ENCODE measurements at places on chromosomes 3 and 15.
A peak's percentile ranks its signal among the peaks of the same experiment; 100 is the strongest.

GRCh38 chr3:156674911-156675829 is 780 bp downstream of the TIPARP start:
- DNase-seq: no peak

DNA sequence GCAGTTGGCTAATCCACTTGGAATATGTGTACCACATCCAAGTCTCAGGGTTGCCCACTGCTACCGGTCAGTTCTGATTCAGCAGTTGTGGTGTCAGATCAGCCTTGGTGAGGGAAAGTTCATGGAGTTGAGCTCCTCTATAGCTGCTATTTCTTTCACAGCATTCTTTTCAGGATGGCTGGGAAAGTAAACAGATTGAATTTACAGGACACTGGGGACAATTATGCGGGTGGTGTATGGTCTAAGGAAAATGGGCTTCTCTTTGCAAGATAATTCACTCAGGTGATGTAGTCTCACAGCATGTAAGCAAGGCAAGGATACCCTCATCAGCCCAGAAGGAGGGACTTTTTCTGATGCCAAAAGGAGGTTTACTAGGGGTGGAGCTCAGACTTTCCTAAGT is 249.9 kb downstream of the DOCK3 start:
- DNase-seq: no peak

GRCh38 chr15:80619680-80620079 is 75.4 kb upstream of the ABHD17C start:
- DNase-seq: no peak

DNA sequence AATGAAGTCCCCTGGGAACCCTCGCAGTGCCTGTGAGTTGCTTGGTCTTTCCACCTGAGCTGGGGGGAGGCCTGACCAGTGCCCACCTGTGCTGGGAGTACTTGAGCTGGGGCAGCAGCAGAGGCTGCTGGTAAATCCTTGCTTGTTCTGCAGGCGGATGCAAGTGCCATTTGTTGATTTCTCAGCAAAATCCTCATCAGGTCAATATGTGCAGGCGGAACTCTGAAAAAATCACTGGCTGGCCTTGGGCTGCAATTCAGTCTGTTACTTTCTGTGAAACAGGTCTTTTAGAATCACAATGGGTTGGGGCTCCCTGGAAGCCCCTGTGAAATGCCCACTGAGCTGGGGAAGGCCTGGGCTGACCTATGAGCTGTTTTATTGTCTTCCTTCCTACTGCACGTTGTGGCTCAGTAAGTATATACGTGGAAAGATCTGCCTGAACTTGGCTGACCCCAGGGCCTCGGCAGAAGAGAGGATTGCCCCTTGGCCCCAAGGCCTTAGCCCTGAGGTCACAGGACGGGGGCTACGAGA is 182.0 kb upstream of the RGMA start:
- DNase-seq: no peak

GRCh38 chr15:57827021-57827420 is 120.5 kb downstream of the POLR2M start:
- DNase-seq: no peak

DNA sequence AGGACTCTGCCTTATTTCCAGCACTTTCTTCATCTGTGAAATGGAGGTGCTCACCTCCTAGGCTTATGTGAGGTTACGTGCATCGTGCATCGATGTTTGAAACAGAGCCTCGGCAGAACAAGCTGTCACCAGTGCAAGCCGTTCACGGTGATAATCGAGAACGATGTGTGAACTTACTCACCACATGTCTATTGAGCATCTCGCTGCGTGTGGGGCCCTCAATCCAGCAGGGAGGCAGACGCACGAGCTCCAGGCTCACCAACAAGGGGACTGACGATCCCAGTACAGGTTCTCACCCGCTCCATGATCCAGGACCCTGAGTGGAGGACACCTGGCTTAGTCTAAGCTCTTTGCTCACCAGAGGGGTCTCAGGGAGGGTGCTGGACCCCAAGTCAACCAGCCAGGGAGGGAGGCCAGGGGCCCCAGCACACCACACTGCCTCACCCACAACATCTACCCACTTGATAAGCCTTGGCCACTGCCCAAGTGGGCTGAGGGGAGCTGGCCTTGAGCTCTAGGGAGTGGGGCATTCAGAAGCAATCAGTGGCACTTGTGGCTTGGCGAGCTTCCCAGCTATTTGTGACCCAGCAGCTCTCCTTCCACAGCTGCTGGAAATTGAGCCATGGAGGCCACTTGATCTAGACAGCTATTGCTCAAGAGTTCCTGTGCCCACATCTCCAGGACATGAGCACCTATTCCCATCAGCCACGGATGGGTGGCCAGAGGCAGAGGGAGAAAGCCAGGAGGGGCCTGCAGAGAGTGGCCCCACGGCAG is 34.4 kb upstream of the SLC6A1 start:
- no peak for DNase-seq

DNA sequence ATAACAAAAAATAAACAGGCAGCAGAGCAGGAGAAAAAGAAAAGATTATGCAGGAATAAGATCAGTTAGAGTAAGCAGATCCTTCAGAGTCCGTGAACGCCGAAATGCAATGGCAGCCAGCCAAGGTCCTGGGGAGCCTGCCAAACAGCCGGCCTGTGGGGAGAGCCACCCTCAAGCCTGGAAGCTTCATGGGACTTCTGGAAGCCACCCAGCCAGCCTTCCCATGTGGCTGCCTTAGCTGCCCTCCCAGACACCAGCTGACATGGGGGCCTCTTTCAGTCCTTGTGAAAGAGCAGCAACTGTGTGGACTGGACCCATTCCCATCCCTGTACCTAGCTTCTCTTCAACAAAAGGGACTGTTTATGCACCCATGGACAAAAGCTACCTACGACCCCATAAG is 64.9 kb upstream of the RAD18 start:
- peak; percentile 45 for DNase-seq

DNA sequence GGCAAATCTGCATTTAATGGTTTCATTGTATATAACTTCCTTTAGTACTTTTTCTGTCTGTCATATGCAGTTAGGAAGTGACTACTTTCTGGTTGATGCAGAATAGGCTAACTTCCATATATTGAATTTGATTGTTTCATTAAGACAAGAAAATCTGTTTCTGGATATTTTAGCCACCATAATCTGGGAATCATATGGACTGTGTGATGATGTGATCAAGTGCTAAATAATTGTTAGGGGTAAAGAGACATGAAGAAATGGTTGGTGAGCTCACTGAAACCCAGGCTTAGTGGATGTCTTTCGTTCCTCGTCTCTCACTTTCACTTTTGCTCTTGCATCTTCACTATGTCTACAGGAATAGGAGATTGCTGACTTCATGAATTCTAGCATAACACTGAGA is 3.5 kb upstream of the MNS1 start:
- no peak for DNase-seq

DNA sequence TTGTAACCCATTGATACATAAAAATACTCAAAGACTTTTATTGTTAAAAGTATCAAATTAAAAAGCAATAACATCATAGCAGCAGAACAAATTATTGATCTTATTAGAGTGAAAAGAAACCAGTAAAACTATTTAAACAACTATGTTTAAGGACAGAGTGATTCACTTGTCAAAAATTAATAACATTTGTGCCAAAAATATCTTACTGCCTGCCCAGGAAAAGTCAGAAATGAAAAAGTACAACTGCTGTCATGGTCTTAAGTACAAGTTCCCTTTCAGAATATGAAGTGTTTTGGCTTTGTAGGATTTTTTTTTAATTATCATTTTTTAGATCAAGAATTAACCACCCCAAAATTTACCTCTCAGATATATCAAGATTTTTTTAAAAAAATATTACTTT is 3.4 kb downstream of the IFT57 start:
- DNase-seq: no peak

DNA sequence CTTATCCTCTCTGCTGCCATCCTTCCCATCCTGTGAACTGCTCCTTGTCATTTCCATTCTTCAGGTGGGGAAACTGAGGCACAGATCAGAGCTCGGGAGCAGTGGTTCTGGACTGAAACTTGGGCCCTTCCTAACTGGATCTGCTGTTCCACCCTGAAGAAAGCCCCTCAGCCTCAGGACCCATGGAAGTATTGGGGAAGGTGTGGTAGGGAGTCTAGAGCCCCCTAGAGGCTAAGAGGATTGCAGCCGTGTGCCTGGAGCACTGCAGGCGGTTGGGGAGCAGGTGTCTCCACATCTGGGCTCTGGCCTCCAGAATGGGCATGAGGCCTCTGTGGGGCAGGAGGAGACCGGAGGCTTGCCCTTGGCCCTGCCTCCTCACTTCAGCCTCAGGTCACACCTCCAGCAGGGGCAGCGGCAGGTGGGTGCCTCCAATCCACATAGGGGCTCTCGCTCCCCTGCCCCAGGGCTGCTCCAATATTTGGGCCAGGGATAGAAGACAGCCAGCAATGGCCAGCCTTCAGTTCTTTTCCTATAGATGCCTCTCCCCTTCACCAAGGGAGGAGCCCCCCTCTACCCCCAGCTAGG is 28.1 kb downstream of the DNAJB8 start:
- no peak for DNase-seq

- DNase-seq: no peak
Measured at GRCh38 chr3:76820481-76820880, 219.4 kb upstream of the ROBO2 start.

GRCh38 chr3:12363397-12364195 is 74.7 kb downstream of the PPARG start:
- DNase-seq: no peak

- DNase-seq: no peak
Measured at GRCh38 chr3:52771334-52771681, 568 bp upstream of the NEK4 start.

DNA sequence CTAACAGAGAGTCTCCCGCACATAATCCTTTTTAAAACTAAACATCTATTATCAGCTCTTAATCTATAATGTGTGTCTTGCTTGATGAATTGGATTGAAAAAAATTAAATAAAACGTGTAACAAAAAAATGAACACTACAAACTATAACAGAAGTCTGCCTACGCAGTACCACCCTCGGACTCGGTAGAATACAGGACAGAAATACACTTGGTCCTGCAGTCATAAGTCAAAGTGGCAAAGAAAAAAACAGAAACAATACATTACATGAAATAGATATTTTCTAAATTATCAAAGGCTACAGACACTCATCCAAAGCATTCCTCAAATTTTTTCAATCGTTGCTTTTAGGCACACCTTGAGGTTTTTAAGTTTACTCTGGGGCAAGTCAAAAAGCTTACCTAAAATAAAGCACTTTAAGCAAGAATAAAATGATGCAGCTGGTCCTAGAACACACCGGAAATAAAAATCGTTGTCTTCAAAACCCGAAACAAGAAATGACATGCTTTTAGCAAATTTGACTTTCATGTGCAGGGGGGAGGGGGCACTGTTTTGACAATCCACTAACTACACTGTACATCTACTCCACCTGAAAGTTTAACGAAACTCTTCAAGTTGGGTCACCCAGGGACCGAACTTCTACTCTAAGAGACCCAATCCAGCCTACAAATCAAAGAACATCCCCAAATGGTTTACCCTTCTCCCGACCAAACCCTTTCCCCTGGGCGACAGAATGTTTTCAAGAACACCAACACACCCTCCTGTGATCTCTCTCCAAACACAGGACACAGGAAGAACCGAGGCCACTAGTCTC is 1.3 kb downstream of the ADAM10 start:
- DNase-seq: no peak

- DNase-seq: no peak
Measured at GRCh38 chr15:89975482-89976245, 25.5 kb upstream of the ZNF710 start.

DNA sequence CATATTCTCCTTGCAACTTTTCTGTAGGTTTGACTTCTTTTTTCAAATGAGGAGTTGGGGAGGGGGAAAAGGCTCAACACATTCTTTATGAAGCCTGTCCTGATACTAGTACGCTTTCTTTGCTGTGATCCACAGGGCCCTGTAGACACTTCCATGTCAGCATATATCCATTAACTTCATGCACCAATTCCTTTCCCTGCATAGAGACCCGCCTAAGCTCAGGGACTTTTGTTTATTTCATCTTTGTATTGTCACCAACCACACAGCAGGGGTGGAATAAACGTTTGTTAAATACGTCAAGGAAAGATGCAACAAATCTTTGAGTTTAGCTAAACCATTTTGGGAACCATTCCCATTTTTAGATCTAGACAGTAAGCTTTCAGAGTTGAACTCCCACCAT is 43.0 kb upstream of the GK5 start:
- no peak for DNase-seq

GRCh38 chr3:17398959-17399551 is 343.4 kb downstream of the TBC1D5 start:
- DNase-seq: no peak

Measured in GM04504 (cell line).